ENCODE measurements at places on chromosomes 2 and 18. TPM values are rescaled to one million over a fixed set of nuclear protein-coding genes. Genes with fewer than 3 reads are reported as not detected.

The FAM110C gene
- polyA plus RNA-seq: 0.66 TPM

The ITGB1BP1 gene
- polyA plus RNA-seq: 165 TPM

DNA sequence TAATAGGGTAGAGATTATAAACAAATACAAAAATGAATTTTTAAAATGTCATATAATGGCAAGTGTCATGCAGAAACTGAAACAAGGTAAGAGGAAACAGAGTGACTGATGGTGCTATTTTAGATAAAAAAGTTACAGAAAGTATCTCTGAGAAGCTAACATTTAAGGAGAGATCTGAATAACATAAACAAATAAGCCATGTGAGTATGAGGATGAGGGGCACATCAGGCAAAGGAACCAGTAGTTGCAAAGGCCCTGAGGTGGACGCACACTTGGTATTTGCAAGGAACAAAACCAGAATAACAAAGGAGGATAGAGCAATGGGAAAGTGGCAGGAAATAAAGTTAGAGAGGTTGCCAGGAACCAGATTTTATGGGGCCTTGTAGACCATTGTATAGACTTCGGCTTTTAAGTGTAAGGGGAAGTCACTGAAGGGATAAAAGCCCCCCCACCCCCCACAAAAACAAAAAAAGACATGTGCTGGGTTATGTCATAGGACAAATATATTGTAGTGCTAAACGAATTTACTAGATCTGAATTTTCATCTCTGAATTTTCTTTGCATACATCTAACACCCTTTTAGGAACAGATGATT, 159.2 kb downstream of the DTNB start:
- H3K27ac ChIP-seq: no peak overlapping the region
- H3K4me3 ChIP-seq: no peak overlapping the region
- H3K27me3 ChIP-seq: no peaks in the 10 kb centered on the region

GRCh38 chr2:7392076-7392787, 475.0 kb downstream of the RNF144A start:
- H3K36me3 ChIP-seq: no peaks in the 10 kb centered on the region
- no peaks in the 10 kb centered on the region for H3K4me1 ChIP-seq
- DNase-seq: no peak
- no peaks in the 10 kb centered on the region for H3K27me3 ChIP-seq

DNA sequence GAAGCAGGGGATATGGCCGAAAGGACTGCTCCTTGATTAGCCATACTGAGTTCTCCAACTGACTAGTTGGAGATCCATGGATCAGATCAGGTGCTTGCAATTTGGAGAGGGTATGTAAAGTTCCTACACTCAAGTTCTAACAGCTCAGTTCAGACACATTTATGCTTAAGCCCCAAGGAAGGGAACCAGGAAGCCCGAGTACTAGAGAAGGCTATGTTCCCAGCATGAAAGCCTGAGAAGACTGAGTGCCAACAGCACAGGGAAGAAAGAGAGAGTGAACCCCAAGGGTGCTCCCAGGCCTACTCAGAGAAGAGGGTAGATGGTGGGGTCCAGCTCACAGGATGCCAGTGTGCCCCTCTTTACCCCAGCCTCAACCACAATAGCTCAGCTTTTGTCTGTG, 16.1 kb upstream of the SPTBN1 start:
- H3K27me3 ChIP-seq: no peaks in the 10 kb centered on the region
- H3K36me3 ChIP-seq: no peaks in the 10 kb centered on the region
- peak overlapping the region; percentile 36 for H3K27ac ChIP-seq
- no peak overlapping the region for H3K4me3 ChIP-seq
- H3K4me1 ChIP-seq: peaks cover 73% of the 10 kb centered on the region
- no peak for DNase-seq

Measured in heart right ventricle (tissue), 16 donors.